ELF-1 (cell line): ENCODE measurements at places on chromosomes 11 and 22.

DNA sequence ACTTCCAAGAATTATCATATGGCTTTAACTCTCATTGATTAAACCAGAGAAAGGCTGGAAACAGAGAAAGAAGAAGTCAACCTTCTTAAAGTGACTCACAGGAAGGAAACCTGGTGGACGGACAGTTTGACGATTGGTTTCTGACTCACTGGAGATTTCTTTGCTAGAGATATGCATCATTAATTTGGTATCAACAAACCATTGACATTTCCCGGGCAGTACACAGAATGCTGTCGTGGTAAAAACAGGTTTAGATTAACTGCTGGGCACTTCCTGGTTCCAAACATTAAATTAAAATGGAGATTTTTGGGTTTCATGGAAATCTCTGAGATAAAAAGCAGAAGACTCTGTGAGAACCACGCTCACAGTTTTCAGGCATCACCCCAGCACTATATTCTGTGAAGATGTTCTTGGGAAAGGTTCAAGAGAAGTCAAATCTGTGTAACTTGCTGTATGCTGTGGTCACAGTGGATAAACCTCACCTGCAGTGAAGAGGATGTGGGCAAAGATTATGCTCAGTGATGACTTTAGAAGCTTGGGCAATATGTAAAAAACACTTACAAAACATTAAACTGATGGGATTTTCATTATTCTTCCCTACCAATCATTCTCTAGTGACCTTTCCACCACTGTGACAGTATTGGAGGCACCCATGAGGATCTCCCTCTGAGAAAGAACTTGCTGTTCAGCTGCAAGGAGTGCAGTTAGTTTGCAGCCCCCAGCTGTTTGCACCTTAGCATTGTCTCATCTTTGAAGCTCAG, 61.1 kb upstream of the CD44 start:
- DNase-seq, result no peak

DNA sequence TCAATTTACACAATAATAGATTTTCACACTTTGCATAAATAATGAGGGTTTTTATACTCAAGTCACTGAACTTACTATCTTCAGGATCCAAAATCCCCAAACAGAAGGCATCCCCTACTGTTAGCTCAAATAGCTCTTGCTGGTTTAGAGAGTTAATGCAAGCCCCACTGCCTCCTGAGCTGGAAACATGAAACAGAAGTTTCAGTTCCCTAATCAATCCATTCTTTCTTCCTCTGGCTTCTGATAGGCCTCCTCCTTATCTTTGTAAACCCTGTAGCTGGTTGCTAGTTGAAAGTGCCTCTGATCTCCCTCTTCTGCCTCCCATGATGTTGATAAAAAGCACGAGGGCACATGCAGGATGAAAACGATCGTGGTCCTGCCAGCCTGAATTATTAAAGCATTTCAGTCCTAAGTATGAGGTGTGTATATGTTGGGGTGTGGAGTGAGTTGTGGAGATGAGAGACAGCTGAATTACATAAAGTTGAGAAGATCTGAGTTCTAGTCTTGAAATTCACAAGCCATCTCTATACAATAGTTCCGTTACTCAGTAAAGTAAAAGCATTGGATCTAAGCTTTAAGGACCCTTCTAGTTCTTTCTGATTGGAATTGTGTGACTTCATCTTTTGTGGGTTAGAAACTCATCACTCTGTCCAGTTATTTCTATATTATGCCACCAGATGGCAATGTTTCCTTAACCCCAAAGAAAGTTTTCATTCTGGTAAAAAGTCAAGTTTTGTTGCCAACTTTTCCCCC, 35.0 kb upstream of the EHF start:
- DNase-seq, result no peak

DNA sequence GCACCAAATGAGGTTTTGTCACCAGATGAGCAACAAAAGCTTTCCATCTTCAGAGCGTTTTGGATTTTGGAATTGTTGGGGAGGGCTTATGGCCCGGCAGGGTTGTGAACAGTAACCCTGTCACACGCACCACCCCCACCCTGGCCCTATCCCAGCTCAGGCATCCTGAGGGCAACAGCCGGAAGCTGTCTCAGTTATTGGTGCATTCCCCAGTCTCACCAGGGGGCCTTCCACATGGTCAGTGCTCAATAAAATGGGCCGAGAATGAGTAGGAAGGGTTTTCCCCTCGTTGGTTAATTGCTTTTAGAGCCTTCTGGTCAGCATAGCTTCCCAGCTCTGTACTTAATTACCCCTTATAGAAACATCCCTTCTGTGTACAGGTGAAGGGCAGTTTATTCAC, 46.0 kb downstream of the LRP5 start:
- DNase-seq, result peak; percentile 67

GRCh38 chr11:133903875-133904817, 52.6 kb downstream of the IGSF9B start:
- DNase-seq, result no peak

DNA sequence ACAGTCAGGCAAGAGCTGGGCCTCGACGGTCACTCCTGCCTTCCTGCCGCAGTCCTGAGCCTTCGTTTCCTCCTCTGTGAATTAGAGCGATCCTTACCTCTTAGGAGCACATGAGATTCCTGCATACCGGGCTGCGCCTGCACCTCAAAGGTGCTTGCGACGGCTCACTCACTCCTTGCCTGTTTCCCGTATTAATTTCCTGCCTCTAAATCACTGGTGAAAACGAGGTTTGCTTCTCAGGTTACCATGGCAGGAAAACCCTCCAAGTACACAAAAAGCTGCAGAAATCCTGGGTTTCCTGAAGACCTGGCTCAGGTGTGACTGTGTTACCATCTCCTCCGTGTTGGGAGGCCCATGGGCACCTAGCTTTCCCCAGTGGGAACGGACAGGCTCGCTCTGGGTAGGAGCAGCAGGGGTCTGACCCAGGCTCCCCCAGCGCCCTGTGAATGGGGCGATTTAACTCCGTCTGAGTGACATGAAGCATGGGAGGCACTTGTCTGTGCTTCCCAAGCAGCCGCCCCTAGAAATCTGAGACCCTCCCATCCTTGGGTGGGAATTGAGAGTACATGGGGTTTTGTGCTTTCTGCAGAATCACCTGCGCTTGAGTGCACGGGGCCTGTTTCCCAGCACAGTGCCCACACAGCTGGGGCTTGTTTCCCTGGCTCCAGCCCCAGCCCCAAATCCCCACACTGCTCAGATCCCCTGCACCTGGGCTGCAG, 64.8 kb downstream of the PHF21B start:
- no peak for DNase-seq

- no peak for DNase-seq
Observed at GRCh38 chr22:43944670-43945430, 10.4 kb upstream of the SAMM50 start.

- DNase-seq, result no peak
Observed at GRCh38 chr22:27068121-27068520, 410.7 kb downstream of the MIAT start.

- no peak for DNase-seq
Observed at GRCh38 chr11:122711831-122712381, 56.4 kb downstream of the UBASH3B start.

DNA sequence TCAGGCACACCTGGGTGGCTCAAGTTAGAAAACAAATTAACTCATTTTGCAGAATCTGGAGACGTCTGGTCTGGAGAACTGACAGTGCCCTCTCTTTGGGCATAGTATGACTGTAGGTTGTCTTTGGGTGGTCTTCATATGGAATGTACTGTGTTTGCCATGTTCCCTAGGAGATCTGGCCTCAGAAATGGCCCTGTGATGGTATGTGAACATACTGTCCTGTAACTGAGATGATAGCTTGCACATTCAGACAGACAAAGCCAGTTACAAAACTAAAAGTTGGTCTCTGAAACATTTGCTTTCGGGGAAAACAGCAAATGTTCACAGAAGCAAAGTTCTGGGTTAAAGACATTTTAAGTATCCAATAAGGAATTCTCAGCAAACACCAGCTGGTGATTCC, 29.7 kb downstream of the CD44 start:
- no peak for DNase-seq

GRCh38 chr11:127859941-127860354, 727.4 kb downstream of the ETS1 start:
- no peak for DNase-seq

GRCh38 chr22:46450931-46451561, 86.4 kb downstream of the CELSR1 start:
- no peak for DNase-seq

GRCh38 chr11:46045811-46046210, 75.4 kb downstream of the PHF21A start:
- no peak for DNase-seq

DNA sequence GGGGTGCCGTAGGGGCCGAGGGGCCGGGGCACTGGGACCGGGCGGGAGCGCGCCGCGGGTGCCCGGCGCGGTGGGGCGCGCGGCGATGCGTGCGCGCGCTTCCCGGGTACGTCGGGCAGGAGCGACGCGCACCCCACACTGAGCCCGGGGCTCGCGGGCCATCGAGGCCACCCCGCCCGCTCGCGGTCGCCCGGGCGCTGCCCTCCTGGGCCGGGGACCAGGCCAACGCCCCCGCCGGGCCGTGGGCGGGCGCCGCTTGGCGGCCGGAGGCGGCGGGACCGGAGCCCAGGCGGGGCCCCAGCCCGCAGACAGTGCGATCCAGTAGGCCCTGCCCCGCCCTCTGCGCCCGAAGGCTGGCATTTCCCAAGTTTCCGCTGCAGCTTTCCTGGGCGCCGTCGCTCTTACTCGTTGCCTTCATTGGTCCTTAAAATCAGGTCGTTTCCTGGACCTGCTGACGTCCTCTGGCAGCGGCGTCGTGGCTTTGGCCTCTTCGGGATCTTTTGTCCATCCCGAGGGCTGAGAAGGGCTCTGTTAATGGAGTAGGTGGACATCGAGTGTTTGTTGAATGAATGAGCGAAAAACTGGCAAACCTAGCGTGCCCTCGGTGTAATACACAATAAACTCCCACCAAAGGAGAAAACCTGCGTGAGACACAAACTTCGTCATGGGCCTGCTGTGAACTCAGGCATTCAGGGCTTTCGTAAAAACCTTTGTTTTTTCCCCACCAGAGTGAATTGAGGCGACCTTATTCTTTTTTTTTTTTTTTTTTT, 638 bp downstream of the PARVA start:
- DNase-seq, result peak; percentile 88

DNA sequence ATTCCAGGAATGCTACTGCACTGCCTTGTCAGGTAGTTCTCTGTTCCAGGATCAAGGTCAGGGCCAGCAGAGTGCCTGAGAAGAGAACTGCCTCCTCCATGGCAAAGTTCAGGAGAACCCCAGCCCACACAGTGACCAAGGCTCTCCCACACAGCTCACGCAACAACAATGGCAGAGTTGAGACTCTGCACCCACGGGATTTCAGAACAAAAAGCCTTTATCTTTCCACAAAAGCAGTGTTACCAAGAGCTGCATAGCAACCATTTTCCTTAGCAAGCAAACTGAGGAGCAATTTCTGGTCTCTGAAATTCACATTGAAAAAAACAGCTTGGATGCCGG, 11.1 kb downstream of the PLAAT3 start:
- DNase-seq, result no peak

DNA sequence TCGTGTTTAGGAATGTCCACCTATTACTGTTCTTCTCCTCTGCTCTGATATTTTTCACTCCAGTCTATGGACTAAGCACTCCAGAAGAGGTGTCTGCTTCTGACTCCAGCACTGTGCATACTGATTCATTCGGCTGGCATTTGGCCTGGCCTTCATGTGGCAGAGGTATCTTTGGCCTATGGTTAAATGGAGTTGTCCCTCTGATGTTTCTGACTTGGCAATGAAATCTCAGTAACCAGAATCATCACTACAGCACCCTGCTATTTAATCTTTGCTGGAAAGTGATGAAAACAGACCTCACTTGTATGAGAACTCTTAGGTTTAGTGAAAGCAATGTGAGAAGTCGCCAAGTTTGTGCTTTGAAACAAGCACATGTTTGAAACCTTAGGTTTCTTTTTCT, 155.2 kb downstream of the MAML2 start:
- DNase-seq, result no peak

DNA sequence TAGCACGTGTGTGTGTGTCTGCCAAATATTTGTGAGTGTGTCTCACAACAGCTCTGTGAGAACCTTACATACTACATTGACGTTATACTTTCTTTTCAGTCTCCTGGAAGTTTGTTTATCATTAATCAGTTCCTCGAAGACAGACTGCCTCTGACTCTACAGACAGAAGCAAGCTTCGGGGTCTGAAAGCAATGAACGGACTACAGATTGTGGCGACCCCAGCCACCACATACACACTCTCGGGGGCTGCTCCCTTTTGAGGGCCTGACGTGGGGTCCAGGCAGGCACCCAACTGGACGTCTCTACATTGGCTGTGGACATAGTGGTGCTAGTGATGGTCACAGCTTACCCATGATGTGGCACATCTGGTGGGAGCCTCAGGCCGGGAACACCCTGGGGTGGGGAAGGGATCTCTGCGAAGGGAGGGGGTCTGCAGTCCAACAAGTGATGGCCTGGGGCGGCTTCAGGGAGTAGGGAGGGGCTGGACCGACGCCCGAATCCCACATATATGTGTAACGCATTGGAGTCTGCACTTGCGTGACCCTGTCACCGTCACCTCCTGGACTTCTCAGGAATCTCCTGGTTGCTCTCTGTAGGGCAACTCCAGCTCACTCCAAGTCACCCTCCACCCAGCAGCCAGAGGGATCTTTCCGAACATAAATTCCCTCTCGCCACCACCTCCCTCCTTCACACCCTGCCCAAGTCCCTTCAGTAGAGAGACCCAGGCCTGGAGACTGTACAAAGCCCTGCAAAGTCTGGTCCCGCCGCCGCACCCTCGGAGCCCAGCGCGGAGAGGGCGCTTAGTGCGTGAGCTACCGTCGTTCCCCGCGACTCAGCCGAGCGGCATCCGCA, 30.4 kb upstream of the TRIM29 start:
- no peak for DNase-seq

- no peak for DNase-seq
Observed at GRCh38 chr11:132943357-132943705, 589.0 kb downstream of the OPCML start.

DNA sequence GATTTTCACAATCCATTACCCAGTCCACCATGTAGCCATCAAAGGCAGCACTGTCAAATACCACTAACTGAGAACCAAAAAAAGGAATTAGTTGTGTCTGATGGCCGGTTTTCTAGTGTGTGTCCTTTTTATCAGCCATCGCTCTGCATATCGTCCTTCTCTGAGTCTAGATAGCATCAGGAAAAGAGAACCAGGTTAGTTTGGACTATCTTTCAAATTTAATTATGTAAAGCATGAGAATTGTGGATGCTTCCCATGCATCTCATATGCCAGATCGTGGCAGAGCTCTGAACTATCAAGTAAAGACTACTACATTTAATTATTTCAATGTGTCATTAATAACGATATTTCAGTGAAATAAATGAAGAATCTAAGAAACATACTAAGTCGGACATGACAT, 691.9 kb downstream of the FAM181B start:
- no peak for DNase-seq

DNA sequence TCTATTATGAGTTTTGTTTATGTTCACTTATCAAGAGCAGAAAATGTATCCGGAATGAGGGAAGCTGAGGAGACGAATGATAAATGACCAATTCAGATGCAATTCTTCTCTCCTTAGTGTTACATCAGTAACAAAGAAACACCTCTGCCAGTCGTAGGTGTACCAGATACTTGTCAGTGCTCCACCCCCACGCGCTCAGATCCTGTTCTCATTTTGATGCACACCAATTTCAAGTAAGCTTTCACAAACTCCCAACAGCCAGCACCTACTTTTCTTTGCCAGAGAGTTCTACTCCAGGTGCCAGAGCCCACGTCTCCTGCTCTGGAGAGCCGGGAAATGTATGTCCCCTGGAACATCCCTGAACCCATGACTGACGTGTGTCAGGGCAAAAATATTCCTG, 43.7 kb downstream of the OR8B12 start:
- DNase-seq, result no peak

GRCh38 chr11:133072378-133072777, 459.9 kb downstream of the OPCML start:
- no peak for DNase-seq
